NCI-H2029 treated with DMSO at 0.1 percent for 48 hours (cell line): ENCODE measurements at places on chromosomes 13 and 19.

DNA sequence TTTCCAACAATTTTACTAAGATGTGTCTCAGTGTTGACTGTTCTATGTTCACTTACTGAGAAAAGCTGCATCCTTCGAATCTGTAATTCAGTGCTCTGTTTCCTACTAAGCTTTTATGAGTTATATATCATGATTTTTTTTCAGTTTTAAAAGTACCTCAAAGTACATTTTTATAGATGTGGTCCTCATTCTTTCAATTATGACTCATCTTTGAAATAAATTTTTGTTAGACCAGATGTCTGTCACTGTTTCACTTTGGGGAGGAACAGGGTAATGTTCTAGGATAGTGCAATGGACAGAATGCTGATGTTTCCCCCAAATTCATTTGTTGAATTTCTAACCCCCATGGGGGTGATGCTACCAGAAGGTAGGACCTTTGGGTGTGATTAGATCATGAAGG is 74.8 kb downstream of the NALCN start:
- DNase-seq, result no peak

GRCh38 chr13:37375724-37376123 is 222.8 kb downstream of the POSTN start:
- DNase-seq, result no peak

DNA sequence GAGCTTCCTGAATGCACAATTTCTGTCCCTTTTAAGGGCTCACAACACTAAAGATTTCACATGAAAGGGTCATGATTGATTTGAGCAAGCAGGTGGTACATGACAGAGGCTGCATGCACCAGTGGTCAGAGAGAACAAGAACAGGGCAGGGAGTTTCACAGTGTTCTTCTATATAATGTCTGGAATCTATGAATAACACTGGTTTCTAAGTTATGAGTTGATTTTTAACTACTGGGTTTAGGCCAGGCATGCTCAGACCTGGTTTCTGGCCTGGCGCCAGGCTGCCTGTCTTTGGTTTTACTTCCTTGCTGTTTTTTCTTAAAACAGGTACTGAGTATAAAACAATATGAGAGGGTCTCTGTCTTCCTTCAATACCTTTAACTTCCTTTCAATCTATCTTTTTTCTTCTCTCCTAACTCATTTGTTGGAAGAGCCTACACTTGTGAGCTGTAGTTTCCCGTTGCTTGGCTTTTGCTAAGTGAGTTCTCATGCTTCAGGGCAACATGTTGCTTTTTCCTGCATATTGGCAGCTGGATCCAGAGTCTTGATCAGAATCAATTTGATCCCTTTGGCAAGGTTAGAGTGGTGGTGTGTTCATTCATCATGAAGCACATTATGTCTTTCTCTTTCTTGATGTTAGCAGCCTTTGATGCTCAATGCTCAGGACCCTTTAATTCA is 38.5 kb upstream of the FGF14 start:
- DNase-seq, result no peak

- no peak for DNase-seq
These were observed 325.1 kb downstream of the DCT start for GRCh38 chr13:94154367-94154766.

GRCh38 chr13:113726961-113727411 is 32.0 kb upstream of the TMEM255B start:
- no peak for DNase-seq

GRCh38 chr13:112970552-112971287 is 1.7 kb downstream of the MCF2L start:
- DNase-seq, result no peak

GRCh38 chr13:79673993-79674377 is 193.0 kb downstream of the NDFIP2 start:
- no peak for DNase-seq

GRCh38 chr13:98308086-98308911 is 131.2 kb upstream of the RNF113B start:
- DNase-seq, result no peak

GRCh38 chr19:10718205-10719196 is 622 bp downstream of the DNM2 start:
- no peak for DNase-seq

GRCh38 chr13:94209117-94209516 is 270.4 kb downstream of the DCT start:
- DNase-seq, result no peak

GRCh38 chr13:47218611-47219010 is 321.8 kb upstream of the HTR2A start:
- no peak for DNase-seq

DNA sequence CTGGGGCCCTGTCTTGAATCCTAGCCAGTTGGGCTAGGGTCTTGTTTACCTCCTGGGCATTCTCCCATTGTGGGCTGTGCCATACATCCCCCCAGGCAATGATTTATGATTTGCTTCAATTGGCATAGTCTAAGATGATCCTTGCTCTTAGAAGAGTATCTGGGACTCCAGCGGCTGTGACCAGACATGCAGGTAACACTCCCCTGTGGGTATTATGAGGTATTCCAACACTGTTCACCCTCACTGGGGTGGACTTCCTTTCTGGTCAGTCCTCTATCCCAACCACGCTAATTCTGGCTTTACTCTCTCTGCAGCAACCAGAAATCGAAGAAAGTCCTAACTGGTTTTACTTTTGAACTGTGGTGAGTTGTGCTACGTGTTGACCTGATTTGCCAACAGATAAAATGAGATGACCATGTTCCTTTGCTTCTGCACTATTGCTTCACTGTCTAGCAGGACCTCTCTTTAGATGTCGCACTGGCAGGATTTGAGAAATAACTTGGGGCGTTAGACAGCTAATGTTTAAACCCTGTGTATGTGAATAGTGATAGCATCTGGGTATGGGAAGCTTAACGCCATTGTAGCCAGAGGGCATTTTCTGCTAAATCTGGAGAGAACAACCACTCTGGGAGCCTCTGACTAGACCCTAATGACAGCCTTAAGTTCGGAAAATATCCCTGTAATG is 6.7 kb upstream of the LRCH1 start:
- no peak for DNase-seq

DNA sequence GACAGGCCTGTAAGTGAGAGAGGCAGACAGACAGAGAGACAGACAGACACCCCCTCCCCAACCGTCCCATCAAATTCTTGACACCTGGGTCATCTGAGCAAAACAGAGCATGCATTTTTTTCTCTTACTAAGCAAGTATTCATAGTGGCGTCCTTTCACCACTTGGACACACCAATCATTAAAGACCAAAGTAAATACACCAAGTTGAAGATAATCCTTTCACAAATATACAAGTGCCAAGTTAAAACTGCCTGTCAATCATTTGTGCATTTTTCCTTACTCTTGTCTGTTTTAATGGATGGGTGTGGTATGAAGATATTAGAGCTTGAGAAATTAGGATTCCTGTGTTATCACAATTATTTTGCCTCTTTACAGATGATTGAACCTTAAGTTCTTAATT is 337.3 kb downstream of the ATP8A2 start:
- no peak for DNase-seq

- no peak for DNase-seq
These were observed 41.8 kb downstream of the UGGT2 start for GRCh38 chr13:96011291-96011872.

DNA sequence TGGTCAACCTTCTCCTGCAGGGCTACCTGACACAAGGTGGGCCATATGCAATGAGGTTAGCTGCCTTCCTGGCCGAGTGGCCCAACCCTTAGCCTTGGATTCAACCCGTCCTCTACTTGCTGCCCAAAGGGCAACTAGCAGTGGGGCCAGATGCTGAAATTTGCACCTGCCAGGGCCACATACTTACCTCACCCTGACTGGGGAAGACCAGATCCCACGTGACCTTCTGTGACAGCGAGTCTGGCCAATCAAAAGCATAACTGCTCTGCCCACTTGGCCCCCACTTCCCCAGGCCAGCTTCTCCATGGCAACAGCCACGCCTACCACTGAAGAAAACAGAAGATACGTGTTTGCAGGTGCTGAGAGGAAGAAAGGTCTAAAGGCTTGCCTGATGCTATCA is 10.9 kb downstream of the PEG3 start:
- no peak for DNase-seq

DNA sequence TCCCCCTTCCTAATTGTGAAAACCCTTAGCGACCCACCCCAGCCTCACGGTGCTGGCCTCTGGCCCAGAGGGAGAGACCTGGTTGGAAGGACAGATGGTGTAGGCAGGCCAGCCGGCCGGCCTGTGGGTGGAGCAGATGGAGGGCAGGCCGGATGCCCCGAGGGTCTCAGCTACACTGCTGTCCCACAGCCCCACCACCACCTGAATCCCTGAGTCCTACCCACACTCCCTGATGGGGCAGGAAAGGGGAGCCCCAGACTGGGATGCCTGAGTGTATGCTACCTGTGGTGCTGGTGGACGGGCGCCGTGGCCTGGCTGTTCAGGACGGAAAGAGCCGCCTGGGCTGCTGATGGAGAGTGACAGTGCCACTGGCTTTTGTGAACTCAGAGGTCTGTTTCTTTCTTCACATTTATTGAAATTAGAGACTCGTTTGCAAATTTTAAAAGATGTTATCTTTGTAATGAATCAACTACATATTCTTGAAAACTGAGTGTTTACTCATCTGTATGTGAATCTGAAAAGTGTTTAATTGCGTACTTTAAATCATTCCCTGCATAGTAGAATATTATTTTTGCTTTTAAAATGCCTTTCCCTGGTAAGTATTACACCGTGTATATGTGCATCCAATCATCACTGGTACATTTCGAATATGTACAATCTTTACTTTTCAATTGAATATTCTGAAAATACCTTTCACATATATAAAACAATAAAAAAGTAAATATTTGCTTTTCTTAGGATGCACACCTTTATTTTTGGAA is 35.7 kb downstream of the TFDP1 start:
- DNase-seq, result no peak

DNA sequence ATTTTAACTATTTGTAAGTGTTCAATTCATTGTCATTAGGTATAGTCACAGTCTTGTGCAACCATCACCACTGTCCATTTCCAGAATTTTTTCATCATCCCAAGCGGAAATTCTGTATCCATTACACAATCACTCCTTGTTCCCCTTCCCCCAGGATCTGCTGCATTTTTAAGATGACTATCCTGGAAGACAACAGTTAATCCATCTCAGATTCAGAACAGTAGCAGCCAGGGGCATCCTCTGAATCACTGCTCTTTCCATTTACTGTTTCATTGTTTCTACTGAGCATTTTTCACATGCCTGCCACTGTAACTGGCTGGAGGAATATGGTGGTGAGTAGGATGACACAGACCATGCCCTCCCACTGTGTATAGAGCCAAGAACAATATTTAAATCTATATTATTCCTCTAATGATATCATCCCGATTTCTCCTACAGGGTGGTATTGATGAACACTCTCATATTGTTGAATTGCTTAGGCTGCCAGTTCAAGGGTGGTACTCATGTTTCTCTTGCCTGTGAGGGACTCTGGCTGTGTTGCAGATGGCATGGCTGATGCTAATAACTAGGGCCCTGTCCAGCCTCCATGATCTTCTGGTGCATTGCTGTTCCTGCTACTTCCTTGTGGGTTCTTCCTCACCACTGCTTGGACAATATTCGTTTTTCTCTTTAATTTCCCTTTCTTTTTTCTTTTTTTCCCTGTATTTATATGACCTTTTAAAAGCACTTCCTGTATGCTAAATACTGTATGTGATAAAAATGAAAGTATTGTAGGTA is 59.0 kb downstream of the WDFY2 start:
- no peak for DNase-seq

- no peak for DNase-seq
These were observed 64.7 kb upstream of the STARD13 start for GRCh38 chr13:33349986-33350826.

GRCh38 chr13:71399631-71400215 is 467.3 kb downstream of the DACH1 start:
- DNase-seq, result no peak

DNA sequence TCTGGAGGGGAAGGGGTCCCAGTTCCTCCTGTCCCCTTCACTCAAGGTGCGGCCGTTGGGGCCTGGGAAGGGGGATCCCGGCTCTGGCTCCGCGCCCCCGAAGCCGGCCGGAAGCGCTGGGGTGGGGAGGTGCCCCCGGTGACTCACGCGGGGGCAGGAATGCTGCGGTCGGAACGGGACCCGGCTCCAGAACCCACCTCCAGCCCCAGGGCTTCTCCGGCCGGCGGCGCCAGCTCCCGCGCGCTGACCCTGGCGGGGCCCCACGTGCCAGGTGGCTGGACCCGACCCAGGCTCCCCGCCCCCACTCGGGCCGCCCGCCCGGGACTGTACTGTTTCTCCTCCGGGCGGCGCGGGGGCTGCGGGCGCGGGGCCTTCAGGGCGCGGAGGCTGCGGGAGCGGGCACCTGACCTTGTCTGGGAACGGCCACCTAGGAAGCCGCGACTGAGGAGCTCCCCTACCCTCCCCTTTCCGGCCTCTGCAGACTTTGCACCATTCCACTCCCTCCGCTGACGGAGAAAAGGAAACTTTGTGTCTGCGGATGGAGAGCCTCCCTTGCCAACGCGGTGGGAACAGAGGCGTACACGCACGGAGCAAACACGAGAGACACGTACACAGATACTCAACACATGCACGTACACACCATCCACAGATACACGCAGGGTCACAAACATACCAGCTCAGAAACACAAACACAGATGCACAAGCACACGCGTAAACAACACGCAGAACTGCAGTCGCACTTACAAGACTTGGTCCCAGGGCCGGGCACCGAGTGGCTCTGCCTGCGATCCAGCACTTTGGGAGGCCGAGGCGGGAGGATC is 7.2 kb downstream of the AXL start:
- DNase-seq, result no peak

DNA sequence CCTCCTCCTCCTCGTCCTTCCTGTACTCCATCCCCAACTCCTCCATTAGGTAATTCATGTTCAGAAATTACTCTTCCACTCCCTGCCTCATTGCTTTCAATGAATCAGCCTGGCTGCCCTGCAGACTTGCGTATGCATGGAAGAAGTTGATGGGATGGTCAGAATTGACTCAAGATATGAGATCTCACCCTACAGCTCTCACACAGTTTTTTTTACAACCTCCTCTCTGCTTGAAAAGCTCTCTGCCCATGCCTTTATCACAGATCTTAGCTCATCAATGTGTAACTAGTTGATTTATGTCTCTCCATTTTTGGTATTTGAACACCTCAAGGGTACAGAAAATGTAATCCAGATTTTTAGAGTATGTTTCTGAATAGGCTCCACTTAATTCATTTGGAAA is 506.9 kb downstream of the TBC1D4 start:
- no peak for DNase-seq

DNA sequence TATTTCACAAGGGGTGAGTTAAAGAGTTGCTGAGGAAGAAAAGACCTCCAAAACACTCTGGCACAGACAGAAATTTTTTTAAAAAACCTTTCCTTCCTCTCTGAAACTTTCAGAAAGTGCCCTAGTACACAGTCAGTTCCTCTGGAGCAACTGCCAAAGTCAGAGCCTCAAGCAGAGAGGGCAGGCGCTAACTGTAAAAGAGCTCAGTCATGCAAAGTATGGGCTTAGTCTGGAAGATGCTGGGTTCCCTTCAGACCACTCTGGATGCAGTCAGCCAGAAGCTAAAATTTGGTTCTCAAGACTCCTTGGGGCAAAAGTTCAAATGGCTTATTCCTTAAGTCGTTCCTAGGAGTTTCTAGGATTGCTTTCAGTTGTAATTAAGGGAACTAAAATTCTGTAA is 671.6 kb downstream of the PCDH9 start:
- DNase-seq, result no peak
